Airway epithelial cell (primary cell): ENCODE measurements at places on chromosomes 7 and 10. TPM values are rescaled to one million over a fixed set of nuclear protein-coding genes. Genes with fewer than 3 reads are reported as not detected.

The KDM7A gene
- total RNA-seq: 5.5 and 7.3 TPM in 2 replicates

The VWA2 gene
- total RNA-seq: 2.1 and 2.8 TPM in 2 replicates

The TMEM184A gene
- total RNA-seq: 23.9 and 24.3 TPM in 2 replicates

The CPVL gene
- total RNA-seq: 2.5 TPM in 1 of 2 replicates, not detected in the other

The VAX1 gene
- total RNA-seq: not detected in 2 replicates

The HSPA14 gene
- 14.2 and 20.8 TPM in 2 replicates for total RNA-seq

The SGMS1 gene
- total RNA-seq: 44.2 and 50.6 TPM in 2 replicates

The TMEM176B gene
- not detected in 2 replicates for total RNA-seq

The VSTM2A gene
- total RNA-seq: not detected in 2 replicates

The DNAJC12 gene
- total RNA-seq: 0.14 and 0.28 TPM in 2 replicates

The ASAH2B gene
- total RNA-seq: 3.5 and 7.0 TPM in 2 replicates

The ERVW-1 gene
- total RNA-seq: not detected in 2 replicates

The GDF10 gene
- not detected in 2 replicates for total RNA-seq

The NT5C2 gene
- total RNA-seq: 49.7 and 62.6 TPM in 2 replicates

The TUBB8 gene
- total RNA-seq: not detected in 2 replicates

The SLC16A12 gene
- 0.07 TPM in 1 of 2 replicates, not detected in the other for total RNA-seq

The NFKB2 gene
- total RNA-seq: 24.2 and 29.1 TPM in 2 replicates

The PBLD gene
- total RNA-seq: 0.98 and 1.5 TPM in 2 replicates
